ENCODE measurements at places on chromosomes 6 and 20. TPM values are rescaled to one million over a fixed set of nuclear protein-coding genes. Genes with fewer than 3 reads are reported as not detected.

- no peak for DNase-seq
These were observed 21.7 kb downstream of the GGT7 start for GRCh38 chr20:34850969-34851368.

The FAM83D gene
- 5.3 TPM for total RNA-seq

The RSPO3 gene
- 1.2 TPM for total RNA-seq

GRCh38 chr6:149948616-149949015 lies 6.8 kb downstream of the ULBP2 start:
- no peak for DNase-seq

Measured in umbilical cord (tissue), 2 donors.